Neural crest cell (in vitro differentiated cells): ENCODE measurements at places on chromosomes 13 and 19.

DNA sequence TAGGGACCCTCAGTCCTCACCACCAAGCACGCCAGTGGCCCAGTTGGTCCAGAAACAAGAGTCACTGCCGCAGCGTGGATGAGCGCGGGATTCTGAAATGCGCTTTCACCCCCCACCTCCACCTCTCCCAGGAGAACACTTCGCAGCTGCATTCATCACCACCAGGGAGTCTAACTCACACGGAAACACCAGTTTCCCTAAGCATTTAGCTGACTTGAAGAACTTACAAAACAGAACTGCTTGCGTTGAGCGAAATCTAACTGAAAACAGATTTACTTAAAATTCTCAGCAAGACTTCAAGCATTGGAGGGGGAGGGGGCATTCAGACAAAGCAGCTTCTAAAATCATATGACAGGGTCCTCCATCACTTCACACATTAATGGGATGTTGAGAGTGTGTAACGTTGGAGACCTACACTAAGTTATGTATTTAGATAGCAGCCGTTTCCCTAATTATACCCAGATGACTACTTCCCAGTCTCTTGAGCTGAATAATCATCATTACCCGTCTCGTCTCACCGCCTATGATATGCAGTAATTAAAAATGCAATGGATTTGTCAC lies 258.2 kb upstream of the IRS2 start:
- no peak for DNase-seq

- no peak for DNase-seq
Observed at GRCh38 chr13:54216221-54216620, 1187.6 kb downstream of the OLFM4 start.

- DNase-seq = no peak
Observed at GRCh38 chr19:2549701-2550191, 73.8 kb downstream of the GADD45B start.

DNA sequence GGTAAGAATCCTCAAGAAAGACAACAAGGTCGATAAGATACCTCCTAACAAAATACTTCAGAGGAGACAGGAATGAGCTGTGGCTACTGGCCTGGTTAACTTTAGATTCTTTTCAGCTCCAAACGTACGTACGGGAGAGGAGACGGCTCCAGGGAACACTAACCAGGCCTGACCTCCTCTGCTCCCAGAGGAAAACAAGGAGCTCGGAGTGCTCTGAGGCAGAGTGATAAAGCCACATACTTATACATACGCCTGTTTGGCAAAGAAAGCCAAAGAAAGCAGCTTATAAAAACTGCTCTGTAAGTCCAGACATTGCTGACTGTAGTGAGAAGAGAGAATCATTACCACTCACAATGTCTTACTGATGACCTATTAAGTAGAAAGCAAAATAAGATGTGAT lies 263.9 kb downstream of the MZT1 start:
- DNase-seq = no peak

DNA sequence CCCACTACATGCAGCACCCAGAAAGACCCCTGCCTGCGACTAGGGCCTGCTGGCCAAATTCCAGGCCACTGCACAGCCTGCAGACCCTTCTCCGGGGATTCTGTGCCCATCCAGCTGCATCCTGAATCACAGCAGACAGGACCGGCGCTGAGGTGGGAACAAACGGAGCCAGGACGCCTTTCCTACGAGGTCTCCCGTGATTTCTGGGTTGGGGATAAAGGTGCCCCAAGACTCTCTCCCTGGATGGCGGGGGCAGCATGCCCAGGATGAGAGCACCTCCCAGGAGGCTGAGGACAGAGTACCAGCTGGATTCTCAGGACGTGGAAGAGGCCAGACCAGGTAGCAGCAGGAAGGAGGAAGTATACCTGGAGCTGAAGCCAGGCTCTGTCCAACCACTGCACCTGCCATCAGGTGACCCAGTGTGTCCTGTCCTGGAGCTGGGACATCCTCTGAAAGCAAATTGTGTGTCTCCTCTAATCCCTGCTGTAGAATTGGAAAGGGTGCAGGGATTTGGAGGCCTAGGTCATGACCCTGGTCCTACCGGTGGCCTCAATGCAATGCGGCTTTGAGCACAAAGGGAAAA lies 3.4 kb upstream of the FUT5 start:
- no peak for DNase-seq

- no peak for DNase-seq
Observed at GRCh38 chr13:60924856-60925255, 490.8 kb downstream of the PCDH20 start.
